ENCODE measurements at places on chromosomes 7 and 10.
A peak's percentile ranks its signal among the peaks of the same experiment; 100 is the strongest.

DNA sequence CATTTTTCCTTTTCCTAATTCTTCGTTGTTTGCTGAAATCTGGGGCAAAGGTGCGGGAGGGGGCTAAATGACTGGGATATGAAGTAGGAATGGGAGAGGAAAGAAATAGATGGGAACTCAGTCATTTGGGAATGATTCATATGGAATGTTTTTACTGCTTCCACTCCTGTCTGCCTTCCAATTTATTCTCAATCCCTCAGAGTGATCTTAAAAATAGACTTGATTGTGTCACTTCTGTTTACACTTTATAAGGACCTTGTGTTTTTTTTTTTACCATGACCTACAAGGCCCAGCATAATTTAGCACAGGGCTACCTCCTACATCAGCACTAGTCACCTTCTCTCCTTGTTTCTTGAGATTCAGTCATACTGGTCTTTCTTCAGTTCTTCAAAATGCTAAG lies 97.9 kb downstream of the PTEN start:
- DNase-seq, result peak; percentile 30

DNA sequence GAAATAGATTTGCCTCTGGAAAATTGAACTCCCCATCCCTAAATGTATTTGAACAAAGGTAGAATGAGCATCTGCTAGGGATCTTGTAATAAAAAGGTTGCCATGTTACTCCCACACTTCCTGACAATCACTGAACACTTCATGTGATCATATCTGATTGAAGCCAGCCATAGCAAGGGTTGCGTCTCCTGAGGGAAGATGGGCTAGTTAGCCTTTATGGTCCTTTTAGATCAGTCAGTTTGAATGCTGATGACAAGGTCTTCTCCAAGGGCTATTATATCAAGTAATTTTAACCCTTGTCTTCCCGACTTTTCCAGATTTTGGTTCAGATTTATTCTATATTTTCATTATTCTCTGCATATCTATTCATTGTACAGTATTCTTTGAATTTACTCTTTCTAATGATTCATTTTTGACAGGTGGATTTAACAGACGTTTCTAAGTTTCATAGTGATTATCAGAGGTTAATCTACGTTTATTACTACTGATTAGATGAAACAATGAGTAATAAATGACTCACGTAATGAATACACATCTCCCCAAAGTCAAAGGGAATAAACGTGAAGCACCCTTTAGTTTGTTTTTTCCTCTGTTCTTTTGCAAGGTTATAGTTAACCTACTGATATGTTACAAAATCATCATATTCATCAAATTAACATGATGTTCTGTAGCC lies 28.1 kb downstream of the CSGALNACT2 start:
- no peak for DNase-seq

GRCh38 chr10:33134011-33134751 lies 176.2 kb upstream of the ITGB1 start:
- no peak for DNase-seq

GRCh38 chr10:819326-819725 lies 112.2 kb downstream of the LARP4B start:
- DNase-seq, result peak; percentile 47

- DNase-seq, result no peak
Measured at GRCh38 chr7:130611218-130611617, 57.3 kb downstream of the COPG2 start.
